ENCODE measurements at places on chromosomes 3 and 15.

DNA sequence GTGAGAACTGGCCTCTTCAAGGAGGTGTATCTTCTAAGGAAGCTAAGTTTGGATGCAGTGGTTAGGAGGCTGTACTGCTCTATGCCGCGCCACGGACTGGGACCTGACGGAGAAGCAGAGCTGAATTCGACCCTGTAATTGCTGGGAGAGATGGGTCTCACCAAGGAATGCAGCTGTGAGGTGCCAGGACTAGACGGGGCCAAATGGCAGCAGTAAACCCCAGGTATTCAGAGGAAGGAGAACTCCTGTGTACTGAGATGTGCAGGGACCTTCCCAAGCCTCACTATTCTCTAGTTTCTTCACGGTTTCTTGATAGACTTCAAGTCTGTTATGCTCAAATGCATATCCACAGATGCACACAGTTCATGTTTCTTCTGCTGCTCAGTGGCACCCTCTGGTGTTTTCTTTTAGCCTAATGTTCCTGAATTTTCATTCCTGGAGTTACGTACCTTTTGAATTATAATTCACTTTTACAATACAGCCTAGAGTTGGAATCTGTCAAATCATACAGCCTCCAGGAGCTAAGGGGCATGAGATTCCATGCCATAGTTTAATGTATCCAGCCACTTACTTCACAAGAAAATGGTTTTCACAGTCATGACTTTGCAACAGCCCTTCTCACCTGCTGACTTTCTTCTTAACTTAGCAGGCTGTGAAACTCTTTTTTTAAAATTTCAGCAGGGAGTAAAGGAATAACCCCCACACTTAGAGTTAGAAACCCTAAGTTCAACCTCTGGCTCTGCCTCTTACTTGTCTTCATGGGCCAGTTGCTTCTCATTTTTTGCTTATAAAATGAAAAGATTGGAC lies 61.8 kb downstream of the GLDN start:
- peak; percentile 46 for DNase-seq

- DNase-seq: no peak
Observed at GRCh38 chr3:38127611-38128302, 9.2 kb downstream of the ACAA1 start.

DNA sequence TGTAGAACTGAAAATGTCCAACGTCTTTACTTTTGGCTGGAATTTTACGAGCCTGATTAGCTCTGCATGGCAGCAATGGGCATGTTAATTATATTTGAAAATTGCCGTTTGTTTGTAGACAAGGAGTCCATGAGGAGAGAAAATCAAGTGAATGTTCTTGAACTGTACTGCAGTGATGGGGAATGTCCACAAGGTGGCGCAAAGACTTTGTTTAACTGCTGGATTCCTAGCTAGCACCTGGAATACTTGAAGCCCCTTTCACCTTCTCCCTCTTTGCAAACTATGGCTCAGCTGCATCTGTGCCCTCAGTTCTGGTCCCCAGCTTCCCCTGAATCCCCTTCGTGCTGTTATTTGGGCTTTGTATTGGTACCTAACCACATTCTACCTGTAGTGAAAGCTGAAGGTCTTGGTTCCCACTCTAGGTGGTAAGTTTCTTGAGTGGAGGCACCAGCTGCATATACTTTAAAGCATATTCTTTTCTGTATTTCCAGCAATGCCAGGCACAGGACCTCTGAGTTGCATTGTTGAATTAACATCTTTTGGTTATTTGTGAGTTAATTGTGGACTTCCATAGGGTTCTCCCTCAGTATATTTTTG lies 25.3 kb downstream of the EXOG start:
- peak; percentile 78 for DNase-seq

DNA sequence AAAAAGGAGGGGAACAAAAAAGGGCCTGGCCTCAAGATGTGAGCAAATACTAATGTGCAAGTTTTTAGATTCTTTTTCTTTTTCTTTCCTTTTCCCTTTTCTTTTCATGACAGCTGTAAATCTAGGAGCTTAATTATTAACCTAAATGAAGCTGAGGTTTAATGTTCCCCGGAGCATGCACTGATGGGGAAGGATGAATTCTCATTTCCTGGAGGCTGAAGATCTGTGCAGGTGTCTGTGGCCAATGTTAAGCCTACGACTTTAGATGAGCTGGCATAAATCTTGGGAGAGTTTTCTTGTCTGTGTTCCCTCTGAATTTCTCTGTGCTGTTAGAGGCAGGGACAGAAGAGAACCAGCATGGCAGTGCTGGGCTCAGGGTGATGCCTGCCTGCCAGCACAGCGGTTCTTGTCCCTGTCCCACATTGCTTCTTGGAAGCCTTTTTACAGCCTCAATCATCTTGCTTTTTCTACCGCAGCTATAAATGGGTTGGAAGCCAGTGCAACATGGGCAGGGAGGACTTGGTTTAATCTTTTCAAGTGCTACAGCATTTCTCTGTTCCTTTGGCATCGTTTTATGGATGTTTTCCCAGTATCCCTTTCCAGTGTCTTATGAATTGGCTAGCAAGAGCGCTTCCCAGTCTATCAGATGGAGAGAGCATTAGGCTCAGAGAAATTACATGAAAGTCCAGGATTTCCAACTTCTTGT lies 119.1 kb downstream of the ATG7 start:
- DNase-seq: no peak

GRCh38 chr3:110419096-110419495 lies 652.5 kb upstream of the NECTIN3 start:
- no peak for DNase-seq

Data from neural progenitor cell (in vitro differentiated cells).